ENCODE measurements at places on chromosomes 5 and 9.
A peak's percentile ranks its signal among the peaks of the same experiment; 100 is the strongest.

- no peak for DNase-seq
Measured at GRCh38 chr5:159240301-159240870, 22.7 kb upstream of the UBLCP1 start.

- peak; percentile 63 for DNase-seq
Measured at GRCh38 chr5:78533356-78533755, 115.2 kb downstream of the LHFPL2 start.

- DNase-seq: no peak
Measured at GRCh38 chr9:88725300-88726019, 190.5 kb downstream of the NXNL2 start.

DNA sequence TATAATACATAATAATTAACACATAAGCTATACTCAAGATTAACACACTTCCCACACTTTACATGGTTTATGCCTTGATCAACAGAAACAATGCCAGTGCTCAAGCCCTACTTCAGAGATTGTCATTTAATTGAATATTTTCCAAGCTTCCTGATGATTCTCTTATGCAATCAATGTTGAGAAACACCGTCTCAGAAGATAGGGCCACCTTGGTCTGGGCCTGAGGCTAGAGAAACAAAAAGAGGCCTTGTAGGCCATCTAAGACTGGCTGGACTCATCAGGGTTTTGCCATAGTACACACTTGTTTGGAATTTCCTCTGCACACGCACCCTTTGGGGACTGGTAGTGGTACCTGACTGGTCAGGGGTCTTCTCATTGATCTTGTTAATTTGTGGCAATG, 16.3 kb downstream of the C9orf152 start:
- no peak for DNase-seq

- DNase-seq: no peak
Measured at GRCh38 chr5:142568283-142568995, 117.5 kb downstream of the FGF1 start.

DNA sequence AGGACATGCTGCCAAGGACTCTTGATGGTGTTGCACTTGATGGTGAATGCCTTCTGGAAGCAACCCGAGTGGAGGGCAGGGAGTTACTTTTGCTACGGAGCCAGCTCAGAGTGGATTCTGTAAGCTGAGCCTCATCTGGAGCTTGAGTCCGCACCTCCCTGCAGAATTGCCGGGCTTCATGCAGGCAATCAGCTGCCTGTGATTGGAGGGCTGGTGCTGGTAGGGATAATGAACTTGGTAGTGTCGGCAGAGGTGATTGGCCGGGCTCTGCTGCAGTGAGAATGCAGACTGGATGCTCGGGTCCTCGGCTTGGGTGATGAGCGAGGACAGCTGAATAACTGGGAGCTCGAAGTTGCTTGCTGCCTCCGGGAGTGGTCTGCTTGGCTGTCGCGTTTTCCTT, 23.1 kb downstream of the SLC25A25 start:
- DNase-seq: peak; percentile 89

GRCh38 chr9:2299843-2300205, 284.7 kb downstream of the SMARCA2 start:
- peak; percentile 73 for DNase-seq

GRCh38 chr5:96283589-96283988, 149.5 kb downstream of the PCSK1 start:
- DNase-seq: no peak

DNA sequence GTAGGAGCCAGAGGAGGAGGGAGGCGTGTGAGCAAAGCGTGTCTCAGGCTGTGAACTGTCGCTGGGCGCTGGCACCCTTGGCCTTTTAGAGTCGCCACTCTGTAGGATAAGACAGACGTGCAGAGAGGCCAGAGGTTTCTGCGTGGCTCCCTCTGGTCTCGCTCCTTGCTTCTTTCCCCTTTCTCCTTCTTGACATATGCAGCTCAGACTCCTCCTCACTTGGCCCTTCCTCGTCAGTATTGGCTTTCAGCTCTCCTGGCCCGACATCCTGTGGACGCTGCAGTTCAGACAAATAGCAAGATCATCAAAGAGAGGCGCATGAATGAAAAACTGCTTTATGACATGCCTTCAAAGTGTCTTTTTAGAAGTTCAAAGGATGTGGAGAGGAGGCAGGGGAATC, 116.8 kb upstream of the SPRY4 start:
- DNase-seq: no peak

Measured in NCI-H524 (cell line).